ENCODE measurements at places on chromosomes 3 and 15. TPM values are rescaled to one million over a fixed set of nuclear protein-coding genes. Genes with fewer than 3 reads are reported as not detected.

GRCh38 chr3:58333206-58334012, 717 bp downstream of the PXK start:
- no peaks in the 10 kb centered on the region for H3K36me3 ChIP-seq
- peak overlapping the region; percentile 17 for H3K27ac ChIP-seq
- H3K4me3 ChIP-seq, result peak overlapping the region; percentile 81
- peak; percentile 51 for DNase-seq
- peaks cover 13% of the 10 kb centered on the region for H3K4me1 ChIP-seq
- no peaks in the 10 kb centered on the region for H3K27me3 ChIP-seq

Gene NR1I2
- 0.16 TPM for total RNA-seq

DNA sequence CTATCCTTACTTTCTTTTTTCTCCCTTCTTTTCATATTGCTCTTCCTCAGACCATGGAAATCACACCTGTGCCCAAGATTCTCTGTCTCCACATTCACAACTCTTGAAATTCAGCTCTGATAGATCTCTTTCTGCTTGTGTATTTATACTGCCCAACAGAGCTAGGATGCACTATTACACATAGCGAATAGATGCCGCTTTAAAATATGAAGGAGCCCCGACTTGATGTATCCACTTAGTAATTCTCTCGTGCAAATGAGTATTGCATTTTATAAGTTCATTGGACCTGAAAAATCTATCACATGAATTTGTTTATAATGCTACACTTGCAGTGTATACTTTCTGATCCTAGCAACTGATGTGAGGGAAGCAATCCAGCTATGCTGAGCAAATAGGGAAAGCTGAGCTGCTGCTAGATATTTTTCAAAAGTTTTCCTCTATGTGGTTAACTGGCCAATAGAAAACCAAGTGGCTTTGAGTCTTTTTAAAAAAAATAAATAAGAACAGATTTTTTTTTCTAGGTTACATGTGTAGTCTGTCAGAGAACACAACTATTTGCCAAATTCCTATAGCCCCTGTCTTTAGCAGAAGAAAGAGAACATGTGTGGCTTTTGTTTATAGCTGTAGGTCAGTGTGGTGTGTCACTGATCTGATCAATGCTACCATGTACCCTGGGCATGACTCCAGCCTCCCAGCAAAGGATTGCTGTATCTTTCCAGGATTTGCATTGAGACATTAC, 64.3 kb upstream of the LEKR1 start:
- H3K27me3 ChIP-seq, result no peaks in the 10 kb centered on the region
- H3K27ac ChIP-seq, result no peak overlapping the region
- no peak overlapping the region for H3K4me3 ChIP-seq
- DNase-seq, result no peak
- H3K4me1 ChIP-seq, result no peaks in the 10 kb centered on the region

Gene FSD2
- not detected for total RNA-seq

Gene CASR
- not detected for total RNA-seq

DNA sequence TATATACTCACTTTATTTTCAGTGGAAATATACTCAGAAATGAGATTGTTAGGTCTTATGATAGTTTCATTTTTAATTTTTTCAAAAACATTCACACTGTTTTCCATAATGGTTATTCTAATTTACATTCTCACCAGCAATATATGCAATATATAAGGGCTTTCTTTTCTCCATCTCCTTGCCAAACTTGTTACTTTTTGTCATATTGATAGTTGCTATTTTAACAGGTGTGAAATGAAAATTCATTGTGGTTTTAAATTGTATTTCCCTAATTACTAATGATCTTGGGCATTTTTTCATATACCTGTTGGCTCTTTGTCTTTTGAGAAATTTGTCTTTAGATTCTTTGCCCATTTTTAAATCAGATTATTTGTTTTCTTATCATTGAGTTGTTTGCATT, 325.2 kb downstream of the DIPK2A start:
- H3K4me1 ChIP-seq, result no peaks in the 10 kb centered on the region
- DNase-seq, result no peak
- no peaks in the 10 kb centered on the region for H3K27me3 ChIP-seq
- no peaks in the 10 kb centered on the region for H3K36me3 ChIP-seq

DNA sequence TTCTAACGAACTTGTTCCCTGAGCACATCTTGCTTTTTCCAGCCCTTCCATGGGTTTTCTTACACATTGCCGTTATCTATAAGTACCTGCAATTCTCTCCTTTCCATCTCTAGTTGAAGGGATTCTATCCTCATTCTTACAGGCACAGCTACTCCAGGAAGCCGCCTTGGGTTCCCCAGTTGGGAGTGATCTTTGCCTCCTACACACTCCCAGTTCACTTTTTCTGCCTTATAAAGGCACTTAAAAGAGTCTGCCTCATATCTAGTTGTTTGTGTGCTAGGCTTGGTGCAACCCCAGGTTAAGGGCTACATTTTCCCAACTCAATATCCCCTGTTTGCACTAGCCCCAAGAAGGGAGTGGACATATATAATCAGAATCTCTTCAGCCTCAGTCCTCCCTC, 44.0 kb upstream of the IREB2 start:
- DNase-seq, result no peak
- H3K4me3 ChIP-seq, result no peak overlapping the region
- H3K4me1 ChIP-seq, result peaks cover 13% of the 10 kb centered on the region
- H3K27ac ChIP-seq, result no peak overlapping the region

GRCh38 chr3:117565777-117566176, 856.2 kb downstream of the TUSC7 start:
- H3K4me3 ChIP-seq, result no peak overlapping the region
- no peaks in the 10 kb centered on the region for H3K27me3 ChIP-seq

GRCh38 chr15:33242669-33243191, 48.2 kb upstream of the FMN1 start:
- no peaks in the 10 kb centered on the region for H3K4me1 ChIP-seq
- no peak for DNase-seq
- no peaks in the 10 kb centered on the region for H3K36me3 ChIP-seq

GRCh38 chr3:127634653-127635052, 5.7 kb downstream of the PODXL2 start:
- no peak for DNase-seq
- H3K4me1 ChIP-seq, result peaks cover 25% of the 10 kb centered on the region

Gene GRK7
- total RNA-seq, result 0.16 TPM

DNA sequence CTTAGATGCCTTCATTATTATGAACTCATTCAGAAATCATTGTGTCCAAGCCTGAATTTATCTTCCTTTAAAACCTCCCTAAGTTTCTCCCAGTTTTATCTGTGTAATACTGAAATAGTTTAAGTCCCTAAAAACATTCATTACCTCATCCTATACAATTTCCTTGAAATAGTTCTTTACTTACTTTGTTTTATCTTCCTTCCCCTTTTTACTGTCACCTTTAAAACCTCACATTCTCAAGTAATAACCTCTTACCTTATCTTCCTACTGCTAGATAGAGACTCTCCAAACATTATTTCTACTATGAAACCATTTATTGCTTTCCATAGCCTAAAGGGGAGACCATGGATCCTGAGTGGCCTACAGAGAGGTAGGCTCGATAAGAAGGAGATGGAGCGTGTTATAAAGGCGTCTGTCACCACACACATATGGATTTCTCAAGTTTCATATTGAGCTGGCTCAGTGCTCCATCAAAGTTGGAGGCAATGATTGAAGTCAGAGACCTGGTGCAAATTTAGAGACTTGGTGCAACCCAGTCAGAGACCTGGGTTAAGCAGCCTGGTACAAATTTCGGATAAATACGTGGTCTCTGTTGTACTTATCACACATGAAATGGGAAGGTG, 140.4 kb downstream of the NFKBIZ start:
- no peaks in the 10 kb centered on the region for H3K36me3 ChIP-seq
- DNase-seq, result no peak
- no peaks in the 10 kb centered on the region for H3K27me3 ChIP-seq
- H3K4me1 ChIP-seq, result peaks cover 8% of the 10 kb centered on the region
- H3K27ac ChIP-seq, result no peak overlapping the region

DNA sequence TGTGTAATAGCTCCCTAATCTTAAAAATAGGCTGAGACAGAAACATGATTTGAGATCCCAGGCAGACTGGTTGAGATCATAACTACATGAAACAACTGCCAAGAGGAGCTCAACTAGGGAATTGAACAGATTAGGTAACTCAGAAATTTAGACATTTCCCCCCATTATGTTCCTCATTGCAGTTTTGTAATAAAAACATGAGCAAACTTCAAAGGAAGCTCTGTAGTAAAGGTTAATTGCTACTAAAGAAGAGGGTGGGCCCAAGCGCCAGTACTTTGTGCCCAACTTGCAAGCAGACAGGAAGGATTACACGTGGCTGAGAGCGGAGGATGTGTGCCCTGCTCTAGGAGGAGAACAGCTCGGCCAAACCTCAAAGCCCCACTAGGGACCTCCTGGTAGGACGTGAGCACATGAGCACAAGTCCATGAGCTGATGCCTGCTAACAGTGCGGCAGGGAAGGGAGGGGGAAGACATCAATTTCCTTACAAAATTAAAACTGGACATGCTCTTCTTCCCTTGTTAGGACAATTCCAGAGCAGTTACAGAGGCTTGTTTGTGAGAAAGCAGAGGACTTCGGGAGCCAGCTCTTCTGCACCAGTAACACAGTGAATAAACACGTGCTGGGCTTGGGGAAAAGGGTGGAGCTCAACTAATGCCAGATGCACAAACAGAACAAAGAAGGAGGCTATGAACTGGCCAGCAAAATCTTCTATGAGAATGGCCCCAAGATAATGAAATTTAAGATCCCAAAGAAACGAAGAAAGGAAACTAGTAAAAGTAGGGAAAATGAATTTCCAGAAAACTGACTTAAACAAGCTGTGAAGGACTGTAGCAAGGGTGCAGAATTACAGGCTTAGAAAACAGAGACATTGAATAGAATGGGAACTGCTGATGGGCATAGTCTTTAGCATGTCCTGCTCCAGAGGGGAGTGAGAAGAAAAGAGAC, 275.5 kb downstream of the MECOM start:
- H3K27ac ChIP-seq, result no peak overlapping the region
- no peaks in the 10 kb centered on the region for H3K27me3 ChIP-seq
- no peak overlapping the region for H3K4me3 ChIP-seq
- no peaks in the 10 kb centered on the region for H3K4me1 ChIP-seq

DNA sequence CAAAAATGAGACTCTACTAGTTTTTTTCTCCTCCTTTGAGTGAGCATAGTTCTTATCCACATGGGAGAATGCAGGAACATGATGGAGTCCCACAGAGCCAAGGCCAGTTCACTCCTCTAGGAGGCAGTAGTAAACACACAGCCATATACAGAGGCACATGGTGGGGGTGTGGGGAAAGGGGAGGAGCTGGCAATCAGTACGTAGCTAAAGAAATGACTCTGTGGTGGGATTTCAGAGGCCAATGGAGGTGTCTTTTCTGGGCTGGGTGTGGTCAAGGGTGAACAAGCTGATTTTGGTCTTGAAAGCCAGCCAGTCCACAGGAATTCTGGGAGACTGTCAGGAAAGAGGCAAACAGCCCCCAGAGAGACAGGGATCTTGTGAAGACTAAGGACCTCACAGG, 6.6 kb upstream of the RAB11A start:
- no peak overlapping the region for H3K4me3 ChIP-seq
- H3K36me3 ChIP-seq, result no peaks in the 10 kb centered on the region
- H3K27ac ChIP-seq, result no peak overlapping the region
- no peaks in the 10 kb centered on the region for H3K27me3 ChIP-seq
- peaks cover 3% of the 10 kb centered on the region for H3K4me1 ChIP-seq

DNA sequence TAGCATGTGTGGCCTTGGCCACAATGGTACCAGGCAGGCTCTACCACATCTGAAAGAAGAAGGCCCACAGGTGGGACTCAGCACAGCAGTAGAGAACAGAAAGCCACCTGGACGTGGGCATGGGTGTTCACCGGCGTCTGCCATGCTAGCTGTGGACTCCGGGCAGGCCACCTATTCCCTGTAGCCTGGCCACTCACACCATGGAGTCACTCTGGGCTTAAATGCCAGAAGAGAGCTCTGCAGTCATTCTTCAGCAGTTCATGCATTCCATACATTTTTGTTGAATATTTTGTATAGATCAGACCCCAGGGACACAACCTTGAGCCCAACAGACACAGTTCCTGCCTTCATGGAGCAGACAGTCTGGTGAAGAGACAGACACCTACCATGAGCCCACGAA, 138.6 kb downstream of the SRGAP3 start:
- H3K4me3 ChIP-seq, result no peak overlapping the region
- H3K36me3 ChIP-seq, result no peaks in the 10 kb centered on the region
- H3K27me3 ChIP-seq, result no peaks in the 10 kb centered on the region

DNA sequence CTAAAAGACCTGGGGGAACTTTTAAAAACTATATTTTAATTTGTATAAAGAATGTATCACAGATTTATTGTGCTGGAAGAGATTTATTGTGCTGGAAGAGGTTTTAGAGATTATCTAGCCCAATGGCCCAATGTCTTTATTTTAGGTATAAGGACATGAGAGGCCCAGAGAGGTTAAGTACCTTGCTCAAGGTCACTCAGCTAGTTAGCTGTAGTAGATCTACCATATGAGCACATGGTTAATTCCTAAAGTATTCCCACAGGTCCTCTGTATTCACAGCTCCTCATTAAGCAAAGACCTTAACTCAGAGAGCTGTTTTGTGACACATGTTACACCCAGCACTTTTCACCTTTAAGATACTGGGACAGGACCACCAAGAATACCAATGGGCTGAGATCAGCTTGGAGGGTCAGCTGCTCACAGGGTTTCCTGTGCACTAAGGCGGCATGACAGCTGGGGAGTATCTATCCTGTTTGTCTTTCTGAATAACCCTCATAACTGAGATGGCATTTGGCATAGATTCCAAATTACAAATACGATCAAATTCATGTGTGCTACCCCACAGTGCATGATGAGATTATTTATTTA, 143.1 kb upstream of the TBL1XR1 start:
- no peak overlapping the region for H3K4me3 ChIP-seq
- no peak for DNase-seq
- H3K4me1 ChIP-seq, result peaks cover 24% of the 10 kb centered on the region

- H3K4me1 ChIP-seq, result no peaks in the 10 kb centered on the region
- H3K27me3 ChIP-seq, result no peaks in the 10 kb centered on the region
- no peaks in the 10 kb centered on the region for H3K36me3 ChIP-seq
Observed at GRCh38 chr3:38840987-38841386, 25.0 kb upstream of the SCN10A start.

- no peak for DNase-seq
- H3K27ac ChIP-seq, result no peak overlapping the region
- no peaks in the 10 kb centered on the region for H3K36me3 ChIP-seq
Observed at GRCh38 chr3:79497447-79498111, 270.2 kb downstream of the ROBO1 start.

Gene STRC
- total RNA-seq, result 2.0 TPM

DNA sequence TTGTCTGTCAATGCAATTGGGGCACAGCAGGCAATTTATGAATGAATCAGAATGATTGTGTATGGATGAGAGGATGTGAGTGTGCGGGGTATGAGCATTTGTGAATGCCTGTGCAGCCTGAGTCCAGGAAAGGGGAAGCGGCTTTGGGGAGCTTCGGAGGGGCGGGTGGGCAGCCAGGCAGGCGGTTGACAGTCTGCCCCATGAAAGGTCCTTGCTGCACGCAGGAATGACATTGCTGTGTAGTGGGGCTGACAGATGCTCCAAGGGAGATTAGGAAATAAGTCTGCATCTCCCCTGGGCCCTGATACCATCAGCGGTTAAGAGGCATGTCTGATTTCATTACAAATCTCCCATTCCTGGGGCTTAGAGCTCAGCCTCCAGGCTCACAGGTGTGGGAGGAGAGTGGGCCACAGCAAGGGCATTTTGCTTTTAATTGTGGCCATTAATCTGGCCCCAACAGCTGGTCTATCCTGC, 26.4 kb upstream of the TSPAN3 start:
- no peaks in the 10 kb centered on the region for H3K4me1 ChIP-seq
- no peaks in the 10 kb centered on the region for H3K36me3 ChIP-seq
- no peak overlapping the region for H3K4me3 ChIP-seq

GRCh38 chr3:123656691-123657090, 71.8 kb upstream of the HACD2 start:
- no peaks in the 10 kb centered on the region for H3K36me3 ChIP-seq
- H3K4me3 ChIP-seq, result no peak overlapping the region
- no peaks in the 10 kb centered on the region for H3K27me3 ChIP-seq
- no peak overlapping the region for H3K27ac ChIP-seq
- no peaks in the 10 kb centered on the region for H3K4me1 ChIP-seq

All from natural killer cell (primary cell).